ENCODE measurements at places on chromosomes 12 and 14. TPM values are rescaled to one million over a fixed set of nuclear protein-coding genes. Genes with fewer than 3 reads are reported as not detected.

The CMKLR1 gene
- not detected for total RNA-seq

The TMTC1 gene
- total RNA-seq, result 71.0 TPM

The FGF6 gene
- total RNA-seq, result not detected

The FLRT2 gene
- total RNA-seq, result 26.8 TPM

The SRRM4 gene
- 0.76 TPM for total RNA-seq

The MGAT2 gene
- 25.7 TPM for total RNA-seq

The RERG gene
- 0.42 TPM for total RNA-seq

The AQP2 gene
- not detected for total RNA-seq
